Left kidney (tissue), 8 donors: ENCODE measurements at places on chromosomes 13 and 19. TPM values are rescaled to one million over a fixed set of nuclear protein-coding genes. Genes with fewer than 3 reads are reported as not detected.

MYADM gene
- 63.4 TPM for polyA plus RNA-seq

DNA sequence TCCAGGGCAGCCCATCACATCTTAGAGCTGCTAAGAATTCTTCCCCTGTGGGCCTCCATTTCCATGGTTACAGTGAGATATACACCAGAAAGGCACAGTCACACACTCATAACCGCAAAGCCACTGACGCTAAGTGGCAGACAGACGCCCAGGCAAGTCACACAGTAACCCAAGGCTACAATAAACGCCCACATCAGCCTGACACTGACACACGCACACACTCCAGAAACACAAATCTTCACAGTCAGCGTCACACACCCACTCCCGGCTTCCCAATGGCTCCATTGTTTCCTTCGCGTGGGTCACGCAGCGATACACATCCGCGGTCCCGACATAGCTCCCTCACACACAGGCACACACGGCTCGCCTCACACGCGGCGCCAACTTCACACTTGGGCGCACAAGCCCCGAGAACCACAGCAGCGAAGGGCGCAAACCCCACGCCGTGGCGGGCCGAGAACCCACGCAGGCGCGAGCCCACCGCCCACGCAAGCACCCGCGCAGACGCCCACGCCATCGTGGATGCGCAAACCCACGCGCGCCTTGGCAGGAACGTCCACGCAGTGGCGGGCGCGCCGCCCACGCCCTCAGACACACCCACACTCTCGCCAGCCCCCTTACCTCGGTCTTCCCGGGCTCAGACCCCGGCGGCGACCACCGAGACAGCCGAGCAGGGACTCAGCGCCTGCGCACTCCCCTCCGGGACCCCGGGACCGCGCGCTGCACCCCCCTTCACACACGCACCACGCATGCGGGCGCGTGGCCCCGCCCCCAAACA, at the start of gene ZNF667:
Gene ZNF667 (minus strand): TSS at position 695 of the 778 bp plus-strand sequence. CDS start 14,975 bp downstream, outside the sequence.
- peak; percentile 57 for DNase-seq

- peak; percentile 84 for DNase-seq
Observed at GRCh38 chr19:57068921-57069697, 50.7 kb upstream of the USP29 start.

- DNase-seq: no peak
Observed at GRCh38 chr13:20035130-20035529, 76.6 kb downstream of the ZMYM2 start.

GRCh38 chr19:18432275-18433014, 5.5 kb downstream of the ISYNA1 start:
- no peak for DNase-seq

- no peak for DNase-seq
Observed at GRCh38 chr13:50188696-50189095, 173.5 kb downstream of the KCNRG start.

GRCh38 chr13:69999875-70000274, 107.8 kb upstream of the ATXN8OS start:
- DNase-seq: no peak

DNA sequence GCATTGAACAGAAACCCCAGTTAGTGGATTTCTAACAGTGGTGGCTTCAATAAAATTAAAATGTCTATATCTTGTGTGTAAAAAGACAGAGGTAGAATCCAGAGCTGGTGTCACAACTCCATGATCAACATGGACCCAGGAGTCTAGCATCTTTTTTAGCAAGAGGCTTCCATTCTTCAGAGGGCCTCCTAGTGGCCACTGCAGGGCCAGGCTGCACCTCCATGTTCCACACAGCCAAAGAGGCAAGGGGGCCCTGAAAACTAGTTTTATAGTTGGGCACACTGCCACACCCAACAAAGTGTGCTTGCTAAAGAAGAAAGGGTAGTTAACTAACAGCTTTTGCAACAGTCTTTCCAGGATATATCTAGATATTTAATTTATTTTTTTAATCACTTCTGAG, 12.9 kb downstream of the N4BP2L1 start:
- no peak for DNase-seq

- no peak for DNase-seq
Observed at GRCh38 chr13:56351041-56351440, 789.7 kb upstream of the PRR20A start.

OLFM4 gene
- polyA plus RNA-seq: 0.57 TPM

GRCh38 chr19:12800466-12800770, 1.2 kb downstream of the PRDX2 start:
- no peak for DNase-seq

DNA sequence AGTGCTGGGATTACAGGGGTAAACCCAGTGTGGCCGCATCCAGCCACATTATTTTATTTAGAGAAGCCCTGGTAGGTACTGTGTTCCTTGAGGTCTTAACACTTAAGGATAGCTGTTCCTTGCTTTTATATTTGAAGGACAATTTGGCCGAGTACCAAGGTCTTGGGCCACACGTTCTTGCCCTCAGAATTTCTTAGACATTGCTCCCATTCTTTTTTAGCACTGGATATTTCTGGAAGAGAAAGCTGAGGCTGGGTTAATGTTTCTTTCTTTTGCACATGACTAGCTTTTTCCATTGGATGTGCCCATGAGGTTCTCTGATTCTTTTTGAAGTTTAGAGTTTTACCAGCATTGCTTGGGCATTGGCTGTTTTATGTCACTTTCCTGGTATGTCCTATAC, 5.5 kb upstream of the RNF113B start:
- DNase-seq: no peak

GRCh38 chr19:32976223-32976805, 4.3 kb downstream of the FAAP24 start:
- peak; percentile 61 for DNase-seq

GSX1 gene
- not detected for polyA plus RNA-seq

DNA sequence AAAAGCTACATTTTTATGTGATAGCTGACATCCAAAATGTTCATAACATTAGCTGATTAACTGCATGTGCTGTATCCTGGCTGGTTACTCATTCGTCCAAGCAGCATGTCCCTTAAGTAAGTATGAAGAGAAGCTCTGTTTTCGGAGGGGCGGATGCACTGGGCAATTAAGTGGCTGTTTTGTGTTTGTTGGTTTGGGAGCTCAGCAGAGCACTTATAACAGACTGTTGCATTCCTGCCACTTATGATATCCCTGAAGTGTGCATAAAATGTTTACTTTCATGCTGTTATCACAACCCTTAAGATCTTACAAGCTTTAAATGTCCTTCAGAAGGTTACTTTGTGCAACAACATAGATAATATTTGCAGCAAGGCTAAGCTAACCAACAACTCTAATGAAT, 264.1 kb downstream of the NALCN start:
- DNase-seq: no peak

DNA sequence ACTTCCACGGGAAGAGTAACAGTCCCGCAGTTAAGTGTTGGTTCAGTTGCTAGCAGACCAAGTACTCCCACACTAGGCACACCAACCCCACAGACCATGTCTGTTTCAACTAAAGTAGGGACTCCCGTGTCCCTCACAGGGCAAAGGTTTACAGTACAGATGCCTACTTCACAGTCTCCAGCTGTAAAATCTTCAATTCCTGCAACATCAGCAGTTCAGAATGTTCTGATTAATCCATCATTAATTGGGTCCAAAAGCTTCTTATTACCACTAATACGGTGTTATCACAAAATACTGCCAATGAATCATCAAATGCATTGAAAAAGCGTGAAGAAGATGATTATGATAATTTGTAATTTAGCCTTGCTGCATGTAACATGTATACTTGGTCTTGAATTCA, 95.8 kb downstream of the URI1 start:
- no peak for DNase-seq

DNA sequence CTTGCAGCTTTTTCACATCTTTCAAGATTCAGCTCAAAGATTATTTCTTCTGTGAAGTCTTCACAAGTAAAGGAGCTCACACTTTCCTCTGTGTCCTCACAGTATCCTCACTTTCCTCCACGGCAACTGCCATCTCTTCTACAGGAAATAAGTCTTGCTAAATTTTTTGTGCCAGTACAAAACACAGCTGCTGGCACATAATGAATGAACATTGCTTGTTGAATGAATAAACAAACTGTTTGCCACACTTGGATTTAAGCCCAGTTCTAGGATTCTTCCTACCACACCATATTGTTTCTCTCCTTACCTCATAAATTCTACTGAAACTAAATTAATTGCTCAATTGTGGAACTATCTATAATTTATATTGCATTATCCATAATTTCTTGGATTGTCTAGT, 59.5 kb downstream of the RAP2A start:
- no peak for DNase-seq

DNAJC15 gene
- polyA plus RNA-seq: 31.2 TPM

GRCh38 chr13:80094526-80094925, 246.4 kb downstream of the SPRY2 start:
- DNase-seq: peak; percentile 19

ZNF44 gene
- 58.6 TPM for polyA plus RNA-seq

DNA sequence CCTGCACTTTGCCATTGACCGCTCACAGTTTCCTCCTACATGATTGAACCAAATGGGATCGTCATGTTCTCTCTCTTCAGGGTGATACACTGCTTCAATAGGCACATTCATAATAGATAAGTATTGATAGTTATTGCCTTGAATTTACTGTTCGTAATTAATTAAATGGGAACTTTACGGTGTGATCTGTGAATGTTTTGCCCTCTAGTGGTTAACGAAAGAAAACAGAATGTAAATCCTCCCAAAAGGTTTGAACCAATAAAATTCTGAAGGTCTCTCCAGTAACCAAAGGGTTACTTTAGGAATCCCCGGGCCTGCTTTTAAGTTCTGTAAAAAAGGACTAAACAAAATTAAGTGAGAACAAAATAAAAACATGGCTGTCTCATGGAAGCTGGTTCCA, 389.3 kb downstream of the DACH1 start:
- no peak for DNase-seq
